ENCODE measurements at places on chromosomes 11 and 22.
A peak's percentile ranks its signal among the peaks of the same experiment; 100 is the strongest.

- peak; percentile 59 for DNase-seq
Measured at GRCh38 chr11:125404811-125405790, 91.0 kb downstream of the FEZ1 start.

- no peak for DNase-seq
Measured at GRCh38 chr22:22230438-22230837, 14.1 kb upstream of the VPREB1 start.

DNA sequence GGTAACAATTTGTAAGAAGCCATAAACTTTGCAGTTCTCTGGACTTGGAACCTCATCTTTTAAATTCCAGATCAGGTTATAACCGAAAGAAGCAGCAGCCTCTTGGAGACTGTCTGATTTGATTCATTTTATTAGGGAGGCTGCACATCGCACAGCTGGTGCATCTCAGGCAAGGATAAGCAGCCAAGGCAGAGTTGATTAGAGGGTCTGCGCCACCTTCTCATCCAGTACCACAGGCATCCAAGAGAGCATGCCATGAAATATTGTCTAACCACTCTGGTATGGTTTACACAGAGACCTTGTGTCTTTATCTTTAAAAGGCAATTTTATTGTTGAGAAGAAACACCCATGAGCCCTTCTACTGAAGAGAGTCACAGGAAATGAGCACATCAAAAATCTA is 16.2 kb upstream of the CWF19L2 start:
- DNase-seq = no peak

GRCh38 chr22:48088926-48089536 is 1326.6 kb downstream of the TBC1D22A start:
- DNase-seq = no peak

DNA sequence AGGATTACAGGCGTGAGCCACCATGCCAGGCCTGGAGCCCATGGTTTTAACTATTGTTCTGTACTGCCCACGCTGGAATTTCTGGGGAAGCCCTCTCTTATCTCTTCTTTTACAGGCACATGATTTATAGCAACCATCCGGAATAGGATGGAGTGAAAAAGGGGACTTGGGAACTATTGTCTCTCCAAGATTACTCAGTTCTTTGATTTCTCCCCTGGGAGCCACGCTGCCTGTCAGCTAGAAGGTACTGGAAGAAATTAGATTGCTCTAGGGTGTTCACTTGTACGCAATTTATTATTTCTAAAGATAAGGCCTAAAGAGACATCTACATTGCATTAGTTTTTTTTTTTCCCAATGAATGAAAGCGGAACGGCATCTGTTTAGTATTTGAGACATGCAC is 65.6 kb upstream of the PTPRJ start:
- no peak for DNase-seq

DNA sequence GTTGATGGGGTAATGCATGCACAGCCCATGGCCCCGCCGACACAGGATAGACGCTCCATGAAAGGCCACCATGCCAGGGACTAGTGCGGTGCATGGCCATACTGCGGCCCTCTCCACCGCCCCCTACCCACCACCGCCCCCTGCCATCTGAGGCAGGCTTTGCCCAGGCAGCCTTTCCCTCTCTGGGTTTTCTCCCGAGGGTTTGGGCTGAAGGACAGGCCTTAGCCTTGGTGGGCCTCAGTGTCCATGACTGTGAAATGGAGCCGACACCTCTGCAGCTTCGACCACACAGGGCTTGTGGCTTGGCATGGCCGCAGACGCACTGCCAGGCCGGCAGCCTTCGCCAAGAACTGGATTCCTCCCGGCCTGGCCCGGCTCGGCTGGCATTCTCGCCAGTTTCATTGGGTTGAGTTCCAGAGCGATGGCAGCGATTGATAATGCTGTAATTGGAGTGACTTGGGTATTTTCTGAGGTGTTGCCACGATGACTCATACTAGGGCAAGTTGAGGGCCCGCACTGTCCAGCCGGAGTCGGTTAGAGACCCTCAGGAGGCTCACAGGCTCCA is 111.3 kb downstream of the WNT7B start:
- DNase-seq = no peak

GRCh38 chr22:39013942-39014722 is at the start of gene APOBEC3C:
Gene APOBEC3C, plus strand, starts transcription at chr22:39014257. Its CDS starts 106 bp downstream, at chr22:39014363.
- DNase-seq = peak; percentile 88

DNA sequence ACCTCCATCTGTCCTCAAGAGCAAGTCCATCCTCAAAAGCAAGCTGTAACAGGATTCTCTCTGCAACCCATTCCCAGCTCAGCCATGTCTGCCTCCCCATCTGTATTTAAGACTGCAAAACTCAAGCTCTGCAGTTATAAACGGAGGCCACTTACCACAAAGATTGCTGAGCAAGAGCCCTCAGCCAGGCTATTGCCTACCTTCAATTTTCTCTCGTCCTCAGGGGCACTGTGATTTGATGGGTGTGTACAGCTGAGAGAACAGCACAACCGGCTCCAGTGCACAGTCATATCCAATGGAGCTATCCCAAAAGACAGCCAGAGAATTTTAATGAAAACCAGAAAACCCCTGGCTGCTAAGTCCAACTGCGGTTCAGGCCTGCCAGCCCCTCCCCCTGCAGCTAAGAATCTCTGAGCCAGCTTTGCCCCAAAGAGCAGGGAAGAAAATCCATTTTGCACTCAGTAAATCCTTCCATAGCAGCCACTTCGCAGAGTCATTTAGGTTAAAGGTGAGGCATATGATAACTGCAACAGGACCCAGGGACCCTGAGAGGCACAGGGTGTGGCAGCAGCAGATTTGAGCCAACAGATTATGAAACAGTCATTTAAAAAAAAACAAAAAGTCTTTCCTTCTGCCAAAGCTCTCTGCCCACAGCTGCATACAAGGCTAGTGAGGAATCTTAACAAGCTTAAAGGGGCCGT is 37.6 kb downstream of the RAB30 start:
- no peak for DNase-seq

DNA sequence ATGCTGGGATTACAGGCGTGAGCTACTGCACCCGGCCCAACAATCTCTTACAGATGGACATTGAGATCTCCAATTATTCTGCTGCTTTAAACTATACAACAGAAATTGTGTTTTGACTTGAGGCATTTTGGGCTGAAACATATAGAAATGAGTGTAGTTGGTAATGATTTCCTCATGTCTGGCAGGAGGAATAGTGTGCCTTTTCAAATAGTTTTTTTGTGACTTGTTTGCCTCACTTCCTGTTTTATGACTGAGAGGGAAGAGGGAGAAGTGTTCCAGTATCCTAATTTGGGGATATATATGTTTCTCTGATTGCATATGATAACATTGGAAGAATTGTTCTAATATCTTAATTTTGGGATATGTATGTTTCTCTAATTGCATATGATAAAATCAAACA is 40.2 kb downstream of the EP300 start:
- DNase-seq = peak; percentile 29

DNA sequence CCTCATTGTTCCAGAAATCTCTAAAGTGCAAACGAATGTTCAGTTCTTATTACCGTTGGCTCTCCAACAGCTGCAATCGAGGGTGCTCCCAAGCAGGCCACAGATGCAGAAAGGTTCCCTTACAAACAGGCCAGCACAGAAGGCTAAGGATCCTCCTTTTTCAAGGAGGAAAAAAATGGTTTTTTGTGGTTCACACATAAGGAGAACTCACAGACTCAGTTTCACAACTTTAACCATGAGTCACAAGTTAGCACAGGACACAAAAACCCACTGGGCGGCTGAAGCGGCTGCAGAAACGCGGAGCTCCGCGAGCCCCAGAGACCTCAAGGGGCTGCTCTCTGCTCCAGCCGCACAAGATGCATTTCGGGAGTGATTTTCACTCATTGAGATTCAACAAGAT is 98.2 kb upstream of the PRR5 start:
- DNase-seq = peak; percentile 87

DNA sequence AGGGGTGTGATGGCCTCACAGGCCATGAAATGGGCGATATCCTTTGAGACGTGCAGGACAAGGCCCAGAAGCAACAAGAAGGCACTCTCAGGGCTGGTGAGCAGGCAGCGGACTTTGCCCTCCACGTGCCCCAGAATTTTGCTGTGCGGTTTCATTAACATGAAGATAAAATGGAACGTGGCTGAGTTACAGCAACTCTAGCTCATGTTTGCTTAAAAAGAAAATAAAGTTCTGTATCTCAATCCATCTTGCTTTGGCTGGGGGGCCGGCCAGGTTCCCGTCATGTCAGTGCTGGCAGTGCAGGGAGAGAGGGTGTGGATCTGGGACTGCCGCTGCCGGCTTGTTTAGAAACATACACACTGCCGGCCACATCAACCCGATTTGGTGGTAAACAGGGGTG is 370.1 kb downstream of the OPCML start:
- no peak for DNase-seq

GRCh38 chr11:92439133-92439532 is 214.5 kb downstream of the FAT3 start:
- no peak for DNase-seq

DNA sequence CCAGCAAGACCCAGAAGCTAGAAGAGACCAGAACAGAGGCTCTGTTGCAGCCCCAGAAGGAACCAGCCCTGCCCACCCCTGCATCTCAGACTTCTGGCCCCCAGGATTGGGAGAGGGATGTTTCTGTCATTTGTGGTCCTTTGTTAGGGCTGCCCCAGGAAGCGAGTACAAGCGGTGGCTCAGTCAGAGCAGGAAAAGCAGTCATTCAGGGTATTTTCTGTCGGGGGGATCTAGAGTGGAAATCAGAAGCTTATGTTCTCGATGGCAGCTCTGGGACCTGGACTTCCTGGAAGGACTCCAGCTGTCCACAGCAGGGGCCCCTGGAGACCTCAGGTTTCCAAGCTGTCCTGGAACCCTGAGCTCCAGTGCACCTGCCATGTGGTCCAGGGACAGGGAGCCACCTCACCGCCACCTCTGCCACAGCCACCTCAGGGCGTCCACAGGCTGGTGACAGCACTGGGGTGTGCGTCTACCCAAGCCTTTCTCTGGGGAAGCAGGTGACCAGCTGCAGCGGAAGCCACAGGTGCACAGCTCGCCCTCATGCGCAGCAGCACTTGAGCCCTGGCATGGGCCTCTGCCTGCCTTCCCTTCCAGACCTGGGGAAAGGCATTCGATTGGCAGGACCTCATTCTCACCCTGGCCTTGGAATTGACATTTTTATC is 2.6 kb downstream of the KRTAP5-5 start:
- DNase-seq = no peak

GRCh38 chr11:1854949-1855885 is 2.3 kb downstream of the LSP1 start:
- peak; percentile 82 for DNase-seq

DNA sequence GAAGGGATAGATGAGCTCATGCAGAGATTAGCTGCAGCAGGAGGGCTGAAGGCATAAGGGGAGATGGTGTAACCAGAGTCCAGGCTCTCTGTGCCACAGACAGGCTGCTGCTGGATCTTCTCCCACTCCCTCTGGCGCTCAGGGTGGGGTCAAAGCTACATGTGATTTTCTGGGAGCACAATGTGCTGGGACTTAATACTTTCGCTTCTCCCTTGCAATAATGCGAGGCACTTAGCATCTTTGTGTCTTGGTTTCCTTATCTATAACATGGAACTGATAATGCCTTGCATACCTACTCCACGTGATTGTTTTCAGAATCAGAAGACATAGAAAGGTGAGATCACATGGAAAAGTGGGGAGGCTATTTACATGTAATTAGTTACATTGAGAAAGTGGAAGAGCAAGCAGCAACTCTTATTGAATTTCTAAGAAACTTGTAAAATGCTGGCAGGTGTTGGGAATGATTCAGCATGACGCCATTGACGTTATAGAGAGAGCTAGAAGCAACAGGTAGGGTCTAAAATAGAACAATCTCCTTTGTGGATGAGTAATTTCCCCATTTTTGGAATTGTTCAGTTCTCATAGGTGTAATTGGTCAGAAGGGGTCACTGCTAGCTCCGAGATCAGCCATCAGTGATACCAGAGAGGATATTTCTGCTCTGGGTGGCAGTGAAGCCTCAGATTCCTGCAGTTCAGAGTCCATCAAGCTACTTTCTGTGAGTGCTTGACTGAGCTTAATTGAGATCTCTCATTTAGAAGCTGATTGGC is 8.2 kb upstream of the OR9I1 start:
- no peak for DNase-seq

- DNase-seq = no peak
Measured at GRCh38 chr11:64970731-64971151, 1.2 kb downstream of the MAJIN start.

DNA sequence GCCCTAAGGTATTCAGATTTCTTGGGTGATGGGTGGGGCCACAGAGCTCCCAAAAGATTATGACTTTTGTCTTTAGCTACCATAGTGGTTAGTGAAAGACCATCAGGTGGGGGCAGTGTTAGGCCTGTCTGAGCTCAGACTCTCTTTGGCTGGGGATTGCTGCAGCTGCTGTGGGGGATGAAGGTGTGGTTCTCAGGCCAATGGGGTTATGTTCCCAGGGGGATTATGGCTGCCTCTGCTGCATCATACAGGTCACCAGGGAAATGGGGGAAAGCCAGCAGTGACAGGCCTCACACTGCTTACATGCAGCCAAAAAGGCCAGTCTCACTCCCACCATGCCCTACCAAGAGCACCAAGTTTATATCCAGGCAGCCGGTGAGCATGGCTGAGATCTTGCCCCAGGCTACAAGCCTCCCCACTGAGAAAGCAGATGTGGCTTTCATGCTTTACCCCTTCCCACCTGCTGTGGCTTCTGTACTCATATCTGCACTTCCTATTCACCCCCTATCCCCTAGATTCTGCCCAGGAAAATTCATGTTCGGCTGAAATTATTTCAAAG is 24.8 kb downstream of the CNTF start:
- DNase-seq = no peak

DNA sequence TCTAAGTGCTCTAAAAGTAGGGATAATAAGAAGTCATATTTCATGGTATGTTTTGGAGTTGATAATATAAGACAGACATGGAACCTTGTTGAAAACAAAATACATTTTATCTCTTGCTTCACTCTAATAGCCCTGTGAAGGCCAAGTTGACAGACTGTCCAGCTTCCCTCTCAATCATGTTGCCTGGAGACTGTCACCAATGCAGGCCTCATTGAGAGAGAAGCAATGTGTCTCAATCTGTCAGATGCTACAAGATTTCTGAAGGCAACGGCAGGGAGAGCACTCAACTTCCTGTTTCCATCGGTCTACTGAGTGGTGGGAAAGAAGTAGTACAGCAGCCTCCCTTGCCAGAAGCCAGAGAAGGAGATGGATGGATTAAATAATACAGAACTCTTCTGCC is 23.6 kb upstream of the FJX1 start:
- DNase-seq = peak; percentile 46

DNA sequence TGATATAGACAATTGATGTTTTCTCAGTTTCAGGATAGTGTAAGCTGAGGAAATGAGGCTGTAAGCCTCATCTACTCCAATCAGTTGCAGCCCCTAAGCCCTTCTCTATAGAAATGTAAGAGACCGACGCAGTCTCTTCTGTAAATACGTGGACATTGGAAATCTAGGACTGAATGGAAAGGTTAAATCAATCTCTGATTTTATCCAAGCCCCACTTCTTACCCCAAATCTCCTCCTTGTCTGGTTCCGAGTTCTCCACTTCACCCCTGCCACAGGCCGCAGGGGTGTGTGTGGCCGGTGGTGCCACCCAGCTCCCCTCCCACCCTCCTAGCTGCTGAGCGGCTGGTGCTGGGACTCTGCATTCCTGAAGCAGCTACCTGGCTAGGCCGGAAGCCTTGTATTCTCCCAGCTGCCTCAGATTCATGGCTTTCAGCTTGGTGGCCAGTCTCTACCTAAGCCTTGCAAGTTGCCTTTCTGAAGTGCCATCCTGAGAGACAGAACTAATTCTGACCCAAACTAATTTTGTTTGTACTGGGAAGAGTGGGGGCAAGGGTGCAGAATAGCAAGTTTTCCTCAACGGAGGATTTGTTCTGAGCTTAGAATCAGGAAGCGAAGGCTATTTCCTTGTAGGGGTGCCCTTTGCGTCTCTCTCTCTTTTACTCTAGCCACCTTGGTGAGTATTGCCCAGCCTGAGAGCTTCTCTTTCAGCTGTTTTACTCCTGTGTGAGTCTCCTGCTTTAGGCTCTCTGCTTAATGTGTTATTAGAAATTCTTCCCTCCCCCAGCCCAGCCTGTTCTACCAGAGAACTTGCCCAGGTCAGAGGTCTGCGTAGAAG is 749 bp downstream of the VWA5A start:
- DNase-seq = peak; percentile 18
